ENCODE measurements at places on chromosomes 11 and 22. TPM values are rescaled to one million over a fixed set of nuclear protein-coding genes. Genes with fewer than 3 reads are reported as not detected.

FZD4 gene
- polyA plus RNA-seq, result 4.7 TPM

SMTNL1 gene
- not detected for polyA plus RNA-seq

DNA sequence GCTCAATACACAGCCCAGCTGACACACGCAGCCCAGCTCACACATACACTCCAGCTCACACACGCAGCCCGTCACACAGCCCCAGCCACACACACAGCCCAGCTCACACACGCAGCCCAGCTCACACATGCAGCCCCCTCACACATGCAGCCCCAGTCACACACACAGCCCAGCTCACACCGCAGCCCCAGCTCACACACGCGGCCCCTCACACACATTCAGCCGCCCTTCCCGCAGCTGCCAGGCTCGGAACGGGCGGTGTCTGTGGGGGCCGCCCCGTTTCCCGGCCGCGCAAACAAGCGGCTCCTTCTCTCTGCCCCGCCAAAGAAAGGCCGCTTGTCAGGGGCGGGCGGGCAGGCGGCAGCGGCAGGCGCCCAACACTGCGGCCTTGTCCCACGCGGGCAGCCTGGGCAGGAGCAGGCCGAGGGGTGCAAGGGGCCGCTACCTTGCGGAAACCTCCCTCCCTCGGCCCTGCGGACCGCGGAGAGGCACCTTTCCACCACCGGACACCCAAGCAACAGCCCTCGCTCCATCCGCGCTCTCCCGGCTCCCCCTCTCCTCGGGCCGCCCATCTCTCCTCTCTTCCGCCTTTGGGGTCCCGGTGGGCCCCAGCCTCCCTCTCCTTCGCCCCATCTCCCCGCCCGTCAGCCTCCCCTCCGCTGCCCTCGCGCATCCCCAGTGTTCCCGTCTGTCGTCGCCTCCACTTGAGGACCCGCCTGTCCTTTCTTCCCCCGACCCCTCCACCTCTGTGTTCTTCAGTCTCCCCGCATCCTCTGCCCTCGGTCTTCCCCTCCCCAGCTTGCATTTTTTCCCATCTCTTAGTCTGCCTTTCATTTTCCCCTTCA lies 2.2 kb downstream of the PHLDB1 start:
- peak; percentile 78 for DNase-seq

GRCh38 chr11:19574916-19575315 lies 137.7 kb upstream of the NAV2 start:
- DNase-seq, result no peak

DNA sequence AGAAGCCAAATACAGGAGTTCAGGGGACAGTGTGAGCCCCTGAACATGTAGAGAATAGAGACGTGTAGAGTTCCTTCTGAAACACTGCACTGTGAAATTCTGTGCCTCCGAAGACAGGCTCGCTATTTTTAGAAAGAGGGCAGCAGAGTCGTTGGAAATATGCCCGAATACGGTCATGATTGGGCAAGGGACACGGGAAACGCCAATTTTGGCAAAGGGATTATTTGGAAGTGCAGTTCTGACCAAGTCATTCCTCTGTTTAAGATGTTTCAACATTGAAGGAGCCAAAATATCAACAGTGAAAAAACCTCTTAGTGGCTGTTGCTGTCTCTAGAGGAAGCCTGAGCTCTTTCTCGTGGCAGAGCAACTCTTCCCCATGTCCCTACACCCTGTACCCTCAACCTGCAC lies 9.5 kb upstream of the CBX6 start:
- no peak for DNase-seq

TMPRSS4 gene
- polyA plus RNA-seq, result 0.15 TPM

MISFA gene
- polyA plus RNA-seq, result 3.4 TPM

TPP1 gene
- polyA plus RNA-seq, result 33.0 TPM

DNA sequence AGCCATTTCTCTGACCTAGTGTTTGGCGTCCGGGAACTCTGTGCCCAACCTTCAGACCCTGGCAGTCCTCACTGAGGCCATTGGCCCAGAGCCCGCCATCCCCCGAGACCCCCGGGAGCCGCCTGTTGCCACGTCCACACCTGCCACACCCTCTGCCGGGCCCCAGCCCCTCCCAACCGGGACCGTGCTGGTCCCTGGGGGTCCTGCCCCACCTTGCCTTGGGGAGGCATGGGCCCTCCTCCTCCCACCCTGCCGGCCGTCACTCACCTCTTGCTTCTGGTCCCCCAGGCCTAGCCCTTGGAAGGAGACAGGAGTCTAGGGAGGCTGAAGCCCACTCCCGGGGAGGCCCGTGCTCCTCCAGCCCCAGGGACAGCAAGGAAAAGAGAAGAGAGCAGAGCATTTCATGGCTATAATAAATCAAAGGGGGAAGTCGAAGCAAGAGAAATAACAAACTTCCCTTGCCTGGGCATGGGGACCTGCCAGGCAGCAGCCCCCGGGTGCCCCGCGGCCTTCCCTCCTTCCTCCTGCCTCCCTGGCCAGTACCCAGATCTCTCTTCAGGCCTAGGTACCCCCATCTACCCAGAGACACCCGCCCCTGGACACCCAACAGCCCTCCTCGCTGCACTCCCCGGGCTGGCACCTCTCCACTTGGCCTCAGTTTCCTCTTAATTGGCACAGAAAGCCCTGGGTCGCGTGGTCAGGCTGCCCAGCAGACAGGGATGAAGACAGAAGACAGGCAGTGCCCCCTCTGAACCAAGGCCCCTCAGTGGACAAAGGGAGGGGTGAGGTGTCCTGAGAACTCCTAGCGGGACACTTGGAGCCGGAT lies 13.0 kb upstream of the SLC39A13 start:
- DNase-seq, result peak; percentile 79

FAM83F gene
- 5.1 TPM for polyA plus RNA-seq

GRCh38 chr22:36405671-36406538 lies 18.1 kb upstream of the MYH9 start:
- DNase-seq, result no peak

DNA sequence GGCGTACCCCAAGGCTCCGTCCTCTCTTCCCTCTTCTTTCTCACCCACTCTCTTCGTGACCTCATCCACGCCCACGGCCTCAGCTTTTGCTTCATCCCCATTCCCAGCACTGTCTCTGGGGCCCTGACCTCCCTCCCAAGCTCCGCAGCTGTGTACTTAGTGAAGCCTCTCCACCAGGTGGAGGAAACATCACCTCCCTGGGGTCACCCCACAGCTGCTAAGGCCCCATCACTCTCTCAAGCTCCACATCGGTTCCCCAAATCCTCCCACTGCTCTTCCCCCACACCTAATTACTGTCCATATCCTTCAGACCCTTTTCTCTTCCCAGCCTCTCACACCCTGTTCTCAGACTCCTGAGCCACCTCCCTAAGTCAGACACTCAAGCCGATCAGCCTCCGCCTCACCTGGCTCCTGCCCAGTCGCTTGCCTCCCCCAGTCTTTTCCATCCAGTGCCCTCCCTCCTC lies 7.9 kb upstream of the SYT7 start:
- DNase-seq, result peak; percentile 26

TRIM51 gene
- polyA plus RNA-seq, result not detected

DNA sequence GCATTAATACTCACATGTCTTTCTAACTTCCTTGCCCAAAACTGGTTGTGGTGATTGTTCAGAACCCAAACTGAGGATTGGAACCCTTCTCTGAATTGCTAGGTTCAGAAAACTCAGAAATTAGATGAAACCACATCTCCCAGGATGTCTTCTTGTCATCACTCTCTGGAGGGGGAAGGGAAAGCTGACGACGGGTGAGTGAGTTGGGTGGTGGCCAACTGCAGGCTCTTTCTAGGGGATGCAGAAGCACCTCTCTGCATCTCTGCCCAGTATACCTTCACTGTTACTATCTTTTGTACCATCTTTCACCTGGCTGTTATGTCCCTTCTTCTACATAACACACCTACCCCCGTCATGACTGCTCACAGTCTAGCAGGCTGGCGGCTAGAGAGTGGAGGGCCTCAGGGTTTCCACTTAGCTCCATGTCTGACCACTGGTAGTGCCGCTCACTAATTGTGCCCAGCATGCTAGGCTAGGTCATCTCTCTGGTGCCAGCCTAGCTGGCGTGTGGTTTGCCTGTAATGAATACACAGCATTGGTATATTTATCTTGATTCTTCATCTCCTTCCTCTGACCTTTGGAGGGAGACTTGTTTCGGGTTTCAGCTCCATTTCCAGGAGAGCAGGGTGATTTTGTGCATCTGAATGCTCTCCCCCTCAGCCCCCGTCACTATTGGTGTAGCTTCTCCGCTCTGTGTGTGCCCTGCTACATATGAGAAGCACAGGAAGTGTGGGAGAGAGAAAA lies 7.3 kb downstream of the GRAMD1B start:
- no peak for DNase-seq

DNA sequence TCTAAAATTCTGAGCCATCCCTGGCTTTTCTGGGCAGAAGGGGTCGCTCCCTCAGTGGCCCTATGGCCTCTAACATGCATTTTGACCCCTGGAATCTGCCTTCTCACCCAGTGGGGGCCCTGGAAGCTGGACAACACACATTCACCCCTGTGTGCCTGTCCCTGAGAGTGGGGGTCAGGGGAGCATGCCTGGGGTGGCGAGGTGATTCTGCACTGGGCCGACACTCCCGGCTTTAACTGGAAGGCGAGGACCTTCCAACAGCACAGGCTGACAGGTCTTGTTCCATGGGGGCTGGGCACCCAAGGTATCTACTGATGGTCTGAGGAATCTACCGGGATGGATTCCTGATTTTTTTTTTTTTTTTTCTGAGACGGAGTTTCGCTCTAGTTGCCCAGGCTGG lies 10.7 kb downstream of the PPM1F start:
- DNase-seq, result no peak

TYR gene
- polyA plus RNA-seq, result not detected

DNA sequence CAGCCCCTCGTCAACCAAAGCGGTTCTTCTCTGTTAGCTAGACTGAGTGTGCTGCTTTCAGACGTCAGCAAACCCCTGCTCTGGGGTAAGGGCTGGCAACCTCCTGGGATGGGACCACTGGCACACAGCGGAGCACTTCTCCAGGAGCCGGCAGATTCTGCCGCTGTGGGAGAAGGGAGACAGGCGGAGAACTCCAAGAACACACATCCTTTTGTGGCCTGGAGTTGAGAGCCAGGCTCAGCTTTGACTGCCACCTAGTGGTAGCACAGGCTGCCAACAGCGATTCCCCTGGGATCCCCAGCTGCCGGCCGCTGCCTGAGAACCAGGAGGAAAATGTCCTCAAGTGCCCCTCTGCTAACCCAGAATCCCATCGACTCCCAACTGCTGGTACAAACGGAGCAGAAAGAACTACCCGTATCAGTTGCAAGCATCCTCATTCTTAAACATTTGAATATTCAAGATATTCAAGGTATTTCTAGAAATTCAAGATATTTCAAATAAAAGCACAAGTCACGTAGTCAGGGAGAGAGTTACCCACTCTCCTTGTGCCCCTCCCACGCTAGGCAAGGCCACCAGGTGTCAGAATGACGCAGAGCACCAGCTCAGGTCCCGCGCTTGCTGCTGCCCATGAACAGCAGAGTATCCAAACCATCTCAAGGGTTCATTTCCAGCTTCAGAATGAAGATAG lies 4.9 kb downstream of the LTO1 start:
- peak; percentile 81 for DNase-seq

DDI1 gene
- not detected for polyA plus RNA-seq

DNA sequence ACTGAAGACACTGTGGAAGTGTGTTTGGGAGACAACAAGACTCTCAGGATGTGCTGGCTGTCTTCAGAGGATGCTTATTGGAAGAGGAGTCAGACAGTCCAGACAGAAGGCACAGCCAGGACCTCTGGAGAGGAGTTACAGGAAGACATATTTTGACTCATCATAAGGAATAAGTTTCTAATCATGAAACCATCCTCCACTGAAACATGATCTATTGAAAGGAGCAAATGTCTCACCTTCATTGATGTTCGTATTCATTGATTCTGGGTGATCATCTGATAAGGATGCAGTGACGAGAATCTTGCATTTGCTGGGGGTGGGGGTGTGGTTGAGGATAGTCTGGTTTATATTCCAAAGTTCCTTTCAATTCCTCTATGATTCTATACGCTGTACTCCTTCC lies 2.5 kb upstream of the CXCR5 start:
- no peak for DNase-seq

GRCh38 chr22:24137595-24137994 lies 43.7 kb upstream of the SUSD2 start:
- no peak for DNase-seq

- DNase-seq, result no peak
These were observed 4.6 kb upstream of the APOL3 start for GRCh38 chr22:36165141-36165540.

DNA sequence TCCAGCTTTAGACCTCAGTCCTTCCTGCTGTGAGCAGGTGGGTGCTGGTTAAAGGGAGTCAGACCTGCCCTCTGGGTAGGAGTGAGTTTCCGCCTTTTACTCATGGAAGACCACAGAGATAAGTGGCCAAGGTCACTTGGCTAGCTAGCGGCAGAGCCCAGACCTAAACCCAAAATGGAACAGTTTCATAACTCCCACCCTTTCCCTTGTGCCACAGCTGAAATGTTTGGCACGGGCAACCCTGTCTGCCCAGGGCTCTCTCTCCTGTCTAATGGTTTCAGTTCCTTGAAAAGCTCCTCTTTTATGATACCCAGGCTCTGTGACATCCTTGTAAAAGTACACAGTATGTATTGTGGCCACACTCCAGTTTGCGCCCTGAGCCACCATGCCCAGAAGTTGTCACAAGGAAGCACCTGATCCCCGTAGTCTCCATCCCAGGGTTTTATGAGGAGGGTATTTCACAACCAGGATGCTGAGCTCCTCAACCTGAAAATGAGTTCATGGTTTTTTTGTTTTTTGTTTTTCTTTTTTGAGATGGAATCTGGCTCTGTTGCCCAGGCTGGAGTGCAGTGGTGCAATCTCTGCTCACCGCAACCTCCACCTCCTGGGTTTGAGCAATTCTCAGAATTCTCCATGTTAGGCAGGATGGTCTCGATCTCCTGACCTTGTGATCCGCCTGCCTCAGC lies 5.1 kb downstream of the MB start:
- DNase-seq, result no peak

UBASH3B gene
- 0.56 TPM for polyA plus RNA-seq

DNA sequence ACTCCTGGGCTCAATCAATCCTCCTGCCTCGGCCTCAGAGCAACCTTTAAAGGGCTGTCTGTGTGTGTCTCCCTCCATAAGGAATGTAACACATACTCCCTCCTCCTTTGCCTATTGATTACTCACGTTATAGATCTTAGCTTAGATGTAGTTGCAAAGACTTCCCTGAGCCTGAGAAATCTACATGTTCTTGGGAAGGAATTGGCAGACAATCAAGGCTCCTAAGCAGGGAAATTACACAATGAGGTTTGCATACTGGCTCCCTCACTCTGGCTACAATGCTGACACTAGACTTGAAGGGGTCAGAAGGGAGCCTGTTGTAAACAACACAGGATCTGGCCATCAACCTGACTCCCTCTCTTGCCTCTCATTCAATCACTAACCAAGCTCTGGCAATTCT lies 5.2 kb upstream of the OLFML1 start:
- DNase-seq, result no peak

SYT9 gene
- polyA plus RNA-seq, result 0.38 TPM

Data from pancreas (tissue), 10 donors.